AG08396 (cell line): ENCODE measurements at places on chromosomes 1 and 21.

DNA sequence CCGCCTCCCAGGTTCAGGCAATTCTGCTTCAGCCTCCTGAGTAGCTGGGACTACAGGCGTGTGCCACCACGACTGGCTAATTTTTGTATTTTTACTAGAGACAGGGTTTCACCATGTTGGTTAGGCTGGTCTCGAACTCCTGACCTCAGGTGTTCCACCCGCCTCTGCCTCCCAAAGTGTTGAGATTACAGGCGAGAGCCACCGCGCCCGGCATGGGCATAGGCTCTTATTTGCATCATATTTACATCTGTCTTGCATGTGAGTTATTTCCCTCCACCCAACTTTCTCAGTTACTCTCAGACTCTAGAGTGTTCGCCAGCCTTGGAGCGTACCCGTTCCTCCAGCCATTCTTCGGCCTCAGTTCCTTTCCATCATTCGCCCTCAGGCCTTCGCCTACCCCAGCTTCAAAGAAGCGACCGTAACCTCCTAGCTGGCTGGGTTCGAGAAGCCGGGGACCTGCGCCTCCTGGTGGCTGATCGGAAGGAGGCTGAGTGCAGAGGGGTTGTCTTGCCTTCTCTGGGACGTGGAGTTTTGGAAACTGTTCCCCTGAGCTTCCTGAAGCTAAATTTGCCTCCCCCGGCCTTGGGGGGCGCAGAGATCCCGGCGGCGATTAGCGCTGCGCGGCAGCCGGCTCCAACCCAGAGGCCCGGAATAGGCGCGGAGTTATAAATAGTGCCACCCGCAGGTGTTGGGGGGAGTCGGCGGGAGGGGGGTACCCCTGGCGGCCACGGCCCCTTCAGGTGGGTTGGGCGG lies 3.6 kb upstream of the ZBTB7B start:
- DNase-seq = peak; percentile 77

DNA sequence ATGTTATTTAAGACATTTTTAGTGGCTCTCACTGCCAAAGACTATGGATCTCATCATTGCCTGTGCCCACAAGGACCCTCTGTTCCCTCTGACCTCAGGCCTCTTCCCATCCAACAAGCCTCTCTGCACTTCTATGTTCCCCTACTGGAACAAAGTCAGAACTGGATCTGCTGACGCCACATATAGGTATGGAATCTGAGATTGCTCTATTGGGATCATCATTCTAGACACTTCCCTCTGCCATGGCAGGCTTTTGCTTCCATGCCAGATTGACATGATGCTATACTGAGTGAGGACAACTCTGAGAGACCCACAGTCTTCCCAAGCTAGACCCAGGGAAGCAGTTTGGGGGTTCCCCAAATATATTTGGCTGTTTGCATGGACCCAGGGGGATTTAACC lies 76.0 kb upstream of the ZNF648 start:
- DNase-seq = no peak

- peak; percentile 65 for DNase-seq
Measured at GRCh38 chr1:10724052-10724494, 72.4 kb downstream of the CASZ1 start.

DNA sequence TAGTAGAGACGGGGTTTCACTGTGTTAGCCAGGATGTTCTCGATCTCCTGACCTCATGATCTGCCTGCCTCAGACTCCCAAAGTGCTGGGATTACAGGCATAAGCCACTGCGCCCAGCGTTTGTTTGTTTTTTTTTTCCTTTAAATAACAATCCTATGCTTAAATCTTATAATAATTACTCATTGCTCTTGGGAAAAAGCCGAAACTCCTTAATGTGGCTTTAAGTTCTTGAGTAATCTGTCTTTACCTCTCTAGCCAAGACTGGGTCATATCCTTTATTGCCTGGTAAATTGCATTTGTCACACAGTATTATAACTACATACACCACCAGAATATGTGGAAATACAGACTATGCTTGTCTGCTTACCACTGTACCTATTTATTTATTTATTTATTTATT lies 97.1 kb downstream of the MACF1 start:
- DNase-seq = no peak

DNA sequence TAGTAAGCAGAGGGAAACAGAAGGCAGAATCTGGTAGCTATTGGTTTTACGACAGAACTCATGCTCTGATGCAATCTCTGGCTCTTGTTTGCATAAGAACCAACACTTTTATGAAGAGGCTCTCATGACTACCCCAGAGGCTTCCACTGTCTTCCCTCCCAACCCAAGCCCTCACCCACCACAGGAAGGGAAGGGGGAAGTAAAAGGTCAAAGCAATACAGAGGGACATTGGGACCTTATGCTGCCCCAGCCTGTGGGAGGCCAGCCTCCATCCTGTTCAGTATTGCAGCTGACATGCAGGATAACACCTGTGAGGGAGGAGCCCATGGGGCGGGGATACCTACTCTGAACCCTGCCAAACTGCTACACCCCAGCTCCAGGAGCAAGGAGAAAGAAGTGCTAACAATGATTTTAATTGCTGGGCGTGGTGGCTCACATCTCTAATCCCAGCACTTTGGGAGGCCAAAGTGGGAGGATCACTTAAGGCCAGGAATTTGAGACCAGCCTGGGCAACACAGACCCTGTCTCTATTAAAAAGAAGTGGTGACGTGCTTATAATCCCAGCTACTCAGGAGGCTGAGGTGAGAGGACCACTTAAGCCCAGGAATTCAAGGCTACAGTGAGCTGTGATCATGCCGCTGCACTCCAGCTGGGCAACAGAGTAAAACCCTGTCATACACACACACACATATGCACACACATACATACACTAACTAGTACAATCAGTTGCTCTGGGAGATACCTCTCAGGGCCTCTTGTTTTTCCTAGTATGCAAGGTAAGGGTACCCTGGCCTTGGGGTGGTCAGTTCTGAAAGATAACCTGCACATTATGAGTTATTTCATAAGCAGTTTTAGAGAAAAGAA lies 9.5 kb downstream of the MR1 start:
- no peak for DNase-seq

DNA sequence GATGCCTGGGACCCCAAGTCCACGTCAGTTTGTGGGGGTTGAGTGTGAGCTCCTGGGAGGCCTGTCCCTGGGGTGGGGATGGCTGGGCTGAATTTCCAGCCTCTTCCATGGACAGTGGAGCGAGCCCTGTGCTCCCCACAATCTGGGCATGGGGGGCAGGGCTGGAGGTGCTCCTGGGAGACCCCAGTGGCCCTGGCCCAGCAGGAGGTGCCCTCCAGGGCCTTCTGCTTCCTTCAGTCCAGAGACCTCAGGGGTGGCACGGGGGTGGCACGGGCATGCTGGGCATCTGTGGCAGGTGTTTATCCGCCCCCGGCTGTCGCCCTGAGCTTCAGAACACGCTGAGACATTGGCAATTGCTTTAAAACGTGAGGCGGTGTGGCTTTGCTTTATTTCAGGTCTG lies 40.9 kb downstream of the MORN1 start:
- no peak for DNase-seq

GRCh38 chr1:241997401-241997998 lies 1.4 kb downstream of the MAP1LC3C start:
- no peak for DNase-seq

DNA sequence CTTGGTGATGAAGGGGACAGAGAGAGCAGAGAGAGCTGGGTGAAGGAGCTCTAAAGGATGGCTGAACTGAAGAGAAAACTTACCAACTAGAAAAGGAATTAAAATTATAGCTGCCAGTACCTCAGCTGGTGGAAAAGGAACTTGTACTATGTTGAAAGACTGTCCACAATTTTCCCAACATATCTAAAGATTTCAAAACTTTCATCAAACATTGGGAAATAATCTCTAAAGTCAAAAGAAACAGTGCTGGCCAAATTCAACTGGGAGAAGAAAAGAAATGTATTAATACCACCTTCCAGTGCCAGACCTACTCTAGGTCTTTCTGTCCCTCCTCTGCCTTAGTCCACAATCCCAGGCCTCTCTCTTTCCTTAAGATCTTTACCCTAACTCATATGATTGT lies 6.1 kb downstream of the SMG5 start:
- DNase-seq = no peak

GRCh38 chr21:45451771-45452182 lies 46.8 kb downstream of the COL18A1 start:
- DNase-seq = no peak

- no peak for DNase-seq
Measured at GRCh38 chr1:5067246-5067645, 412.8 kb downstream of the AJAP1 start.

DNA sequence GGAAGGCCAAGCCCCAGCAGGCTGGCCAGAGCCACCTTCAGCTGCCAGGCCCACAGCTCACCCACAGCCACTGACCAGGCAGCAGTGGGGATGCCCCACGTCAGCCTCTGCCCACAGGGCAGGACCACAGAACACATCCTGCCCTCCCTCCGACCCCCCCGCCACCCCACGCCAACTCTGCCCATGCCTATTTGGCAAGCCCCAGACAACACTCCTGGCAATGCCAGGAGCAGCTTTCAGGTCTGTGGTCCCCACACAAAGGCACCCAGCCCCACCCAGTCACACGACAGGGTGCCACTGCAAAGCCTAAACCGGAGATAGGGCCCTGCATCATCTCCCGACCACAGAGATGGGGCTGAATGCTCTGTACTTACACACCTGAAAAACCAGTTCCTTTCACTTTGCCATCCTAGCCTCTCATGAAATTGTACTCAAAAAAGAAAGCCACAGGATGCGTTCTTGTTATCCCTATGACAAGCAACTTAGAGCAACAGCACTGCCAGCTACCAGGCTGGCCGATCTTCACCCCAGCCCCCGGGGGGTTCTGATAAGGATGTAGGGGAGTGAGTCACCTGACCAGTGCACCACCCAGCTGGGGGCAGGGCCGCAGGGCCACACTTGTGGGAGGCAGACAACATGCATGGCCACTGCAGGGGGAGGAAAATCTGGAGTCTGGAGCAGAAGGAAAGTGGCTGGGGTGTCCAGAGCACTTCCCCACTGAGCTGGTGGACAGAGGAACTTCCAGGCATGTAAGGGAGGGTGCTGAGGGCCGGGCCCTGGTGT lies 36.2 kb downstream of the UBE2G2 start:
- no peak for DNase-seq

DNA sequence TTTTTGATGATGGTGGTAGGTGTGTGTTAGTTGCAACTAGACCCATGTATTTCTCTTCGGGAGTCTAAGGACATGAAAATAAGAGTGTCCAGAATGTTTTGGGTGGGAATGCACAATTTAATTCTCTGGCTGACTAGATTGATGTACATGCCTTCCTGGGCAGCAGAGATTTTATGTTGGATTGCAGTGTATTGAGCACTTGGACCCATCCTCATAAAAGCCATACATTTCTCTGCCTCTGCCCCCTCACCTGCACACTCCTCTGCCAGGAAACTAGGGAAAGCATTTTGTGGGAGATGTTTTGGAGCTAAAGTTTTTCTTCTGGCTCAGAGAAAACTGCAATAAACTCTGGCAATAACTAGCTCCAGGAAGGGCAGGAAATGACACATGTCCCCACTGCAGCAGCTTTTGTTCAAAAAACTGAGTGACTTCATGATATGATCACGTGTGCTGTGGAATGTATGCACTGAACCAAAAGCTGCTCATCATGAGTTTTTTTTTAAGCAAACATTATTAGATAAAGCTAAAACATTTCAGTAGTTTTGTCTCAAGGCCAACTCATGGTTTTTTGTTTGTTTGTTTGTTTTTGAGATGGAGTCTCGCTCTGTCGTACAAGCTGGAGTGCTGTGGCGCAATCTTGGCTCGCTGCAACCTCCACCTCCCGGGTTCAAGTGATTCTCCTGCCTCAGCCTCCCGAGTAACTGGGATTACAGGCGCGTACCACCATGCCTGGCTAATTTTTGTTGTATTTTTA lies 17.6 kb downstream of the RIT1 start:
- DNase-seq = peak; percentile 68

GRCh38 chr1:38925391-38925790 lies 16.2 kb downstream of the RHBDL2 start:
- DNase-seq = no peak

- DNase-seq = no peak
Measured at GRCh38 chr1:22556391-22557104, 6.7 kb upstream of the EPHA8 start.

- no peak for DNase-seq
Measured at GRCh38 chr1:81833722-81834121, 33.0 kb downstream of the ADGRL2 start.

DNA sequence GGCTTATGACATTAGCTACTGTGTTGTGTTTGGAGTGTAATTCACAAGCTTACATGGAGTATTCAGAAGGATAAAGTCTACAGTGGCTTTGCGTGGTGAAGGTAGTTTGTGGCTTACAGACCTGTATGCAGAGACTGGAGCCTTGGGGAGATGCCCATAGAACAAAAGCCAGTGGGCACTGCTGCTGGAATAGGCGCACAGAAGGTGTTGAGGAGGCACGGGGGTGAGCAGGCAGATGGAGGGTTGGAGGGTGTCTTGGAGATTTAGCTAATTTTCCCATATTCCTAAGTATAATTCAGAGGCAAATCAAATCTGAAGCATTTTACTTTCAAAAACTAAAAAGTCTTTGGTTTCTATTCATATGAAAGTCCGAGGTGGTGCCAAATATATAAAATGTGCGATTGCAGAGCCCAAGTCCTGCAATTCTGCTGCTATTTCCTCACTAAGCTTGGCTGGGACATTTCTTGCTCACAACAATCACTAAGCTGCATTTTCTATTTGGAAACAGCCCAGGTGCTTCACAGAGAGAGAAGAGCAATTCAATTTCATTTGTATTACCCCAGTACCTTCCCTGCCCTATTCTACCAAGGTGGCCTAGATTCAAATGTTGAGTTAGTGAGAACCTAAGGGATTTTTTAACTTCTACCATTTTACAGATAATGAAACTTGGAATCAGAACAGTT lies 48.5 kb downstream of the FH start:
- no peak for DNase-seq

GRCh38 chr1:177505905-177506590 lies 335.3 kb downstream of the BRINP2 start:
- no peak for DNase-seq

- DNase-seq = peak; percentile 39
Measured at GRCh38 chr1:229756666-229757065, 130.6 kb downstream of the URB2 start.

- peak; percentile 79 for DNase-seq
Measured at GRCh38 chr1:84892705-84893618, at the start of gene LPAR3. LPAR3 (minus strand) TSS chr1:84893206; CDS start chr1:84866120, 27,086 bp downstream.

GRCh38 chr1:109824349-109825115 lies 60.8 kb upstream of the EPS8L3 start:
- no peak for DNase-seq

DNA sequence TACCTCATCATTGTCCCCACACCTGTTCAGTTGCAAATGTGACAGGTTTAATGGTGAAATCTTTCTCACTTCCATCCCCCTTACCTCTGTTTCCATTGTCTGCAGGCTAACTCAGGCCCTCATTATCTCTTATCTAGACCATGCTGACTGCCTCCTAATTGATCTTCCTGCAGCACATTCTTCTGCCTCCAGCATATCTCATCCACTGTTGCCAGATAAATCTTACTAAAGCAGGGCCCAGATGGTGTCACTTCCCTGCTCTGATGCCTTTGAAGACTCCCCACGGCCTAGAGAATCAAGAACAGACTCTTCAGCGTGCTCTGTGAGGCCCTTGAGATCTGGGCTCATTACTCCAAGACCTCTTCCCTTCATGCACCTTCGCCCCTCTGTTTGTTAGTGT lies 230.1 kb downstream of the DUSP10 start:
- no peak for DNase-seq

GRCh38 chr1:110057963-110058518 lies 12.4 kb downstream of the ALX3 start:
- DNase-seq = no peak

- no peak for DNase-seq
Measured at GRCh38 chr1:156225677-156226014, 12.8 kb downstream of the PMF1 start.

GRCh38 chr1:208351838-208352237 lies 107.7 kb upstream of the PLXNA2 start:
- no peak for DNase-seq

GRCh38 chr1:213183036-213183672 lies 132.1 kb downstream of the RPS6KC1 start:
- no peak for DNase-seq
